Activated CD4-positive, alpha-beta T cell treated with anti-CD3 and anti-CD28 coated beads for 36 hours (primary cell): ENCODE measurements at places on chromosomes 2 and 18.

DNA sequence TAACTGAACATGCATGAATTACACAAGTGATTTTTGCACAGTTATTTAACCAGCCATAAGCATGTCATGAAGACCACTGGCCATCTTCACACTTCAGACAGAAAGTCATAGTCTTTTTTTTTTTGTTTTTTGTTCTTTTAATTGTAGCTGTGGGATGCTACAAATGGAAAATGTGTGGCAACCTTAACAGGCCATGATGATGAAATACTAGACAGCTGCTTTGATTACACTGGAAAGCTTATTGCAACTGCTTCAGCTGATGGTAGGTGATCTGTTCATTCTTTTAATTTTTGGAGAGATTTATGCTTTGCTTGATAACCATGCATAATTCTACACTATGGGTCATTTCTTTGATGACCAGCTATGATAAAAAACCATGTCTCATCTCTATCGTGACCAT lies 35.6 kb downstream of the DAW1 start:
- no peak for DNase-seq

- peak; percentile 77 for DNase-seq
Measured at GRCh38 chr2:85750587-85751575, 2.9 kb upstream of the ATOH8 start.

- no peak for DNase-seq
Measured at GRCh38 chr2:68428126-68428525, 39.0 kb downstream of the FBXO48 start.

DNA sequence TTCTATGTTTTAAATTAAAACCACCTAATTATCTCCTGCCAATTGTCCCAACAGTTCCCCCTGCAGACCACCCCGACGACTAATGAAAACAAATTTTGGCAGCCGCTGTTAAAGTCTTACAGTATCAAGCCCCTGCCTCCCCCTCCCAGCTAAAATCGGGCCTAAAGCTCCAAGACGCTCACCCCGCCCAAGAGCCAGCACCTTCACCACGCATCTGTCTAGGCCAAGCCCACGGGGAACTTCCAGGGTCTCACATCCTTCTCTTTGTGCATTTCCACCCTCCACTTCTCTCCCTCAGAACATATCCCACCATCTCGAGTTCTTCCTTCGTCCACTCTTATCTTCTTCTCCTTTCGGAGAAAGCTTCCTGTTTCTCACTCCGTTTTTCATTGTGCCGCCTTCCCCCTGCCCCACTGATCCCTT lies 445 bp downstream of the PRPF40A start:
- DNase-seq, result peak; percentile 59

DNA sequence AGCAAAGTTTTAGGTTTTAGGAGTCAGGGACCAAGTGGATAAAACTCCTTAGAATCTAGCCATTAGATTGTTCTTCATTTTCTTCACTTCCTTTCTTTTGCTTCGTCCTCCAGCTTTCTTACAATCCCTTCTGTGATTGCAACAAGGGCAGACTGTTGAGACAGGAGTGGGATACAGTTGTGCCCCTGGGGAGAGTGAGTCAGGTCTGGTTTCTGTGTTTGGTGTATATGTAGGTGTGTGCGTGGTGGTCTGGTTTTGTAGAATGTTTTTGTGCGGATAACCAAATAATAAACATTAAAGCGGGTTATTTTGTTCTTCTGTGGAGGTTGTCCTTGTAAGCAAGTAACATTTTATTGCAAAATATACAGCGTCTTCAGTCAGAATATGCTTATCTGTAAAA lies 7.3 kb downstream of the INSIG2 start:
- no peak for DNase-seq

- peak; percentile 78 for DNase-seq
Measured at GRCh38 chr2:32946314-32947075, at the start of gene LTBP1. TSS of gene LTBP1 (plus strand) at chr2:32946953. CDS start at chr2:32947325, 372 bp downstream.

- DNase-seq, result no peak
Measured at GRCh38 chr2:181566334-181567032, 90.4 kb downstream of the CERKL start.

- no peak for DNase-seq
Measured at GRCh38 chr2:148300544-148300943, 279.7 kb downstream of the MBD5 start.

- no peak for DNase-seq
Measured at GRCh38 chr18:22872900-22873537, 60.1 kb upstream of the RBBP8 start.

DNA sequence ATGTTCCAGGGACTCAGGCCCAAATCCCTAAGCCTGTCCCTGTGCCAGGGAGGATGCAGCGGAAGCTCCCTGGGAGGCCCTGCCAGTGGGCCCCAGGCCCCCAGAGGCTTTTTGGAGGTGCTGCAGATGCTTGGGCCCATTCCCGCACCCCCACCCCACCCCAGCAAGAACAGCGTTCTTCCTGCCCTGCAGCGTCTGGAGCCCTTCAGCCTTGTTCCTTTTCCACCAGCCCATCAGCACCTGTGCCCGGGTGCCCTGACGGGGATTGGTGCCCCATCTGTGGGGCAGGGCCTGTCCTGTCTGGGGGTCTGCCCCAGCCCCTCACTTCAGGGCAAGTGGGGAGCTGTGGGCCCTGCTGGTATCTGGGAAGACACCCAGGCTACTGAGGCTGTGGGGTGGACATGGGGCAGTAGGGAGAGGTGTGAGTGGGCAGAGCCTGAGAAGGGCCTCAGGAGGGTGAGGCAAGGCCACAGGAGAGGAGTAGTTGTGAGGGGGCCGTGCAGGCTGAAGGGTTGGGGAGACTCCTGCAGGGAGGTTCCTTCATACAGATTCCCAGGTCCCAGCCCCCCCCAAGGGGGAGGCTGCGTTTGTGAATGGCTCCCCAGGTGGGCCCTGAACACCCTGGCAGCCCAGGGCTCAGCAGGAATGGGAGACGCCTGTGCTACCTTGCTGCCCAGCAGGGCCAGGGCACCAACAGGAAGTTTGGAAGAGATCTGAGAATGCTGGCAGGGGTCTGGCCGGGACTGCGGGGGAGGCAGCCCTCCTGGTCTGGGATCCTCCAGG lies 2.4 kb downstream of the RNPEPL1 start:
- peak; percentile 4 for DNase-seq

- DNase-seq, result peak; percentile 63
Measured at GRCh38 chr2:190343536-190344275, at the start of gene INPP1. TSS of gene INPP1 (plus strand) at chr2:190343589. CDS start at chr2:190360103, 16,514 bp downstream.

GRCh38 chr18:36412778-36413177 lies 115.3 kb downstream of the FHOD3 start:
- no peak for DNase-seq

DNA sequence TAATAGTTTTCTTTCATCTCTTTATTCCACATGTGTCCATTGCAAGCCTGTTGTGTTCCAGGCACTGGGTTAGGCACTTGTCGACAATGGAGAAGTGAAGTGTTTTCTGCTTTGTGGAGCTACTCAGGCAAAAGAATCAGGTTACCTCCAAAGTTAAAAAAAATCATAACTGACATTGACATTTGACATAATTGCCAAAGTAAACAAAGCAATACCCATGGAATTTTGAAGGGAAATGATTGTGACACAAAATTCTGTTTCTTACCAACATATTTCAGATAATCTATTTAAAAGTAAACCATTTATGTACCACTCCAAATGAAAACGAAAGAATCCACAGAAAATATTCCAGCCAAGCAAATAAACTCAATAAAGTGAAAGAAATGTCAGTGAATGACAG lies 6.4 kb upstream of the TGFA start:
- no peak for DNase-seq

GRCh38 chr18:48023334-48024008 lies 93.0 kb upstream of the SMAD2 start:
- DNase-seq, result peak; percentile 47

DNA sequence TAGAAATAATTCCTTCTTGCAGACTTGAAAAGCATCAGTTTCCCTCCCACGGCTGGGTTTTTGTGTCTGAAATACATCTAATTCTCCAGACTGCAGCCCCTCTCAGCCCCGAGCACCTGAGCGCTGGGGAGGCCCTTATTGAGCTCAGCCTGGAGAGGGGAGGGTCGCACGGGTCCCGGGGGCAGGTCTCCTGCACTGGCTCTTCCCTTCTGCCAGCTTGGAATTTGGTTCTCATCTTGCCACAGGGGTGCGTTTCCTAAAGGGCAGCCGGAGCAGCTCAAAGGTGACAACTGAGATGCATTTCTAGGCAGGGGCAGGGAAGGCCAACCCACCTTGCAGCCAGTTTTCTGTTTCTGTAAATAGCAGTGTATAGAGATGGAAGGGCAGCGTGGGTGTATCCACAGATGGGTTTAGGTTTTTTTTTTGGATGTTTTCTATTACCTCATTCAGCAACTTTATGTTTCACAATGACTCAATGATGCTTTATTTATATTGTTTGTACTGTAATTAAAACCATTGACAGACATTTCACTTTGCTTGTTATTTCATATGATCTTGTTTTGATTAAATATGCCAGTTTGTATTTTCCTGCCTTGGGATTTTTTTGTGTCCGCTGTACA lies 37.0 kb downstream of the GBX2 start:
- no peak for DNase-seq

DNA sequence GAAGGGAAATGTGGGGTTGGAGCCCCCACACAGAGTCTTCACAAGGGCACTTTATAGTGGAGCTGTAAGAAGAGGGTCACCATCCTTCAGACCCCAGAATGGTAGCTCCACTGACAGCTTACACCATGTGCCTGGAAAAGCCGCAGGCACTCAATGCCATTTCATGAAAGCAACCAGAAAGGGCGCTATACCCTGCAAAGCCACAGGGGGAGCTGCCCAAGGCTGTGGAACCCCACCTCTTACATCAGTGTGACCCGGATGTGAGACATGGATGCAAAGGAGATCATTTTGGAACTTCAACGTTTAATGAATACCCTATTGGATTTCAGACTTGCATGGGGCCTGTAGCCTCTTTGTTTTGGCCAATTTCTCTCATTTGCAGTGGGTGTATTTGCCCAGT lies 694.7 kb downstream of the CBLN2 start:
- DNase-seq, result peak; percentile 9

- no peak for DNase-seq
Measured at GRCh38 chr18:44458777-44459176, 221.9 kb upstream of the SETBP1 start.

DNA sequence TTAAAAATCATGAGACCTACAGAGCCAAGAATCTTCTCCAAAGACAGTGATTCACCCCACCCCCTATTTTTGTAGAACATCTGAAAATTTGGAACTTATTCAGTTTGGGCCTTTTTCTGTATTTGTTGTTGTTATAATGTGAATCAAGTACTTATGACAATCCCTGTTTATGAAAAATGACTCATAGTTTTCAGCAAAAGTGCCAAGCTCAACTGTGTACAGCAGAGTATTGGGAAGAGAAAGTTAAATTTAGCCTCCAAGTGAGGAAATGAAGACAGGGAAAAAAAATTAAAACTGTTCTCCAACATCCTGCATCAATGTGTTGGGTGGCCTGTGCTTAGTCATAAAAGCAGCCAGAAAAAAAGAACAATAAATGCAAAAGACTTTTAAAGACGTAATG lies 46.2 kb downstream of the LRATD1 start:
- DNase-seq, result no peak

DNA sequence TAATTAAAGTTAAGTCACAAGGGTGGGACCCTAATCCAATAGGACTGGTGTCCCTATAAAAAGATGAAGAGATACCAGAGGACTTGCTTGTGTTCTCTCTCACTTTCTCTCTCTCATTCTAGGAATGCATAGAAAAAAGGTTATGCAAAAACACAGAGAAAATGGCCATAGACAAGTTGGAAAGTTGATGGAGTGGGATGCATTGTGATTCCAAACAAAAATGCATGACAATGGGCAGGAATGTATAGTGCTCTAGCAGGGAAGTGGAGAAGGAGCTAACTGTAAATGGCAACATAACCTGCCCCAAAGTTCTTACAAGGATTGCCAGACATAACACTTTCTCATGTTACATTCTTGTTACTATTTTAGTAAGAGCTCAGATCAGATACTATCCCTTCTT lies 301.6 kb upstream of the LRATD1 start:
- DNase-seq, result no peak

DNA sequence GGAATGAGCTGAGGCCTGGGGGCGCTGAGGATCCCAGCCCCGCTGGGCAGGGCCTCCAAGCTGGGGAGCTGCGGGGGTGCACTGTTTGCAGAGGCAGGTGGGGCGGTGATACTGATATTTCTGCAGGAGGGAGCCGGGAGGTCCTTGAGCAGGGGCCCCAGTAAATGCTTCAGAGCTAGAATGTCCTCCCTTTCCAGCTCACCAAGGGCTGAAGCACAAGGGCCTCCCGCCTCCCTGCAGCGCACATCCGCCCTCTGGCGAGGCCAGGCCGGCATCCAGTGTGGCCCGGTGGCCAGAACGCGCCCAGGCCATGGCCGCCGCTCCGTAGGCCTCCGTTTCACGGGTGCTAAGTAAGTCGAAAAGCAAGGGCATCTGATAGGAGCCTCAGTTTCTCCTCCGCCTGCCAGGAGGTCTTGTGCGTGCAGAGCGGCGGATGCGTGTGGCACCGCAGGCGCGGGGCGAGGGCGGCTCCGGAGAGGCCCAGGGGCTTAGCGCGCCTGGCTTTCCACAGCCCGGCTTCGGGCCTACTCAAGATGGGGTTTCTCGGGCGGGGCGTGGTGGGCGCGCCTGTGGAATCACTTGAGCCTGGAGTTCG lies 29.5 kb upstream of the CHMP1B start:
- no peak for DNase-seq

DNA sequence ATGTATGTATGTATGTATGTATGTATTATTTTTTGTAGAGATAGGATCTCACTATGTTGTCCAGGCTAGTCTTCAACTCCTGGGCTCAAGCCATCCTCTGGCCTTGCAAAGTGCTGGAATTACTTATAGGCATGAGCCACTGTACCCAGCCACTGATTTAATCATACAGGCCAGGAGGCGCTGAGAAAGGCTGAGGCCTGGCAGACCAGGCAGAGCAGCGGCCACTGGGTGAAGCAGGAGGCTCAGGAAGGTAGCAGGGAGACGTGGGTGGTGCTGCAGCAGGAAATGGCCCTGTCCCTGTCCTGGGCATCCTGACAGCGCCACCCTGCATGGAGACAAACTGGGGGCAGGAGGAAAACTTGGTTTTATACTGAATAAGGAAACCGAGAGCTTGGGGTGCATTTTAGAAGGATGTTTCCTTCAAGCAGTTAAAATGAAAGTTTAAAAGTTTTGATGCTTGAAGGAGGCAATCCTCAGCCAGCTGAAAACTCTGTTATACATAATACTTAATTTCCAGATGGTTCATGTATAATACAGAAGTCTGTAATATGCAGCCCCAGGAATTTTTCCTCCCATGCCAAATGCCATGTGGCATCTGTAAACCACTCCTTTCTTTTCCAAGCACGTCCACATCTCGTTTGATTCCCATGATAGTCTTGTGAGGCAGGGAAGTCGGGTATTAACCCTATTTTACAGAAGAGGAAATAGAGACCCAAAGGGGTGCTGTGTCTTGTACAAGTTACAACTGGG lies 182.4 kb downstream of the CELF4 start:
- DNase-seq, result no peak

GRCh38 chr2:20525041-20526035 lies 78.5 kb downstream of the RHOB start:
- DNase-seq, result no peak

DNA sequence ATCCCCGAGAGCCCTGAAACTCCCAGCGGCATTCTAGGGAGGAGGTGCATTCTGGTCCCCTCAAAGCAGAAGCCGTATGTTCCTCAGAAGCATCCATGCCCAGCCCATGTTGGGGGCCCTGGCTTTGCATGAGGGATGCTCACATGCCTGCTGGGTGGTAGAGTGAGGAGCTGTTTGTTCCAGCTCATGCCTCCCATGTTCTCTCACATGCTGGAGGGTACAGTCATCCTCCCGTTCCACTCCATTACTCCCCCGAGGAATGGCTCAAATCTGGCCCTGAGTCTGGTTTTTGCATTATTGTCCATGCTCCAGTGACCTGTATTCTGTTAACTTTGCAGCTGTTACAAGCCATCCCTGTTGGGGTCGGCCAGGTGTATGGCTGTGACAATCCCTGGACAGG lies 24.1 kb downstream of the SLC14A2 start:
- DNase-seq, result no peak
